SHP77 treated with DMSO at 0.1 percent for 48 hours (cell line): ENCODE measurements at places on chromosomes 7 and 10.

- no peak for DNase-seq
Observed at GRCh38 chr10:78762086-78762630, 306.6 kb upstream of the ZMIZ1 start.

DNA sequence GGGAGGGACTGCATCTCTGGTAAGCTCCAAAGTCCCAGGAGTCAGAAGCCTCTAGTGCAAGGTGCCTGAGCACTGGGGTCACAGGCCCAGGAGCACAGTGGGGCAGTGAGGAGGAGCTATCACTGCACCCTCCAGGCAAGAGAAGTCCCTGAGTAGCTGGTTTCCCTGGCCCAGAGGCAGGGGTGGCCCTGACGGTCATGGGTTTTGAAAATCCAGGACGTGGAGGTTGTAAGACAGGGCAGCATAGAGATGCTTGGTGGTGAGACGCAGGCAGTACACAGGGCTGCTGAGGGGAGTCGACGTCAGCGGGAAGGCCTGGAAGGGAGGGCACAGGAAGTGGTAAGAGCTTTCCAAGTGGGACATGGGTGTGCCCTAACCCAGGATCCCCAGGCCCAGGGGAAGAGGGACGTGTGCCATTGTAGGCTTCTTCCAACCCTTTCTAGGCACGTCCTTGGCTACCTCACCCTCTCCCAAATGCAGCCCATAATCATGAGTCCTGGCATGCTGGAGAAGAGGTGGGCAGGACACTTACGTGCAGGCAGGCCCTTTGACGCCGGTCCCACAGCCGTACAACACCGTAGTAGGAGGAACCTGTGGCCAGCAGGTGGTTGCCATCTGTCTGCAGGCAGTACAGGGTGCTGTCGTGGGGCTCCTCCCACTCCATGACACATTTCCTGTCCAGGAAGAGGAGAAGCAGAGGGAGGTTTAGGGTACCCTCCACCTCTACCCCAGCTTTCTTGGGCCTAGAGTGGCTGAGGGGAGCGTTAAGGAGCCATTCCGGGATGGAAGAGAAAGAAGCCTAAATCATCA is 23.2 kb downstream of the DPCD start:
- DNase-seq, result no peak

DNA sequence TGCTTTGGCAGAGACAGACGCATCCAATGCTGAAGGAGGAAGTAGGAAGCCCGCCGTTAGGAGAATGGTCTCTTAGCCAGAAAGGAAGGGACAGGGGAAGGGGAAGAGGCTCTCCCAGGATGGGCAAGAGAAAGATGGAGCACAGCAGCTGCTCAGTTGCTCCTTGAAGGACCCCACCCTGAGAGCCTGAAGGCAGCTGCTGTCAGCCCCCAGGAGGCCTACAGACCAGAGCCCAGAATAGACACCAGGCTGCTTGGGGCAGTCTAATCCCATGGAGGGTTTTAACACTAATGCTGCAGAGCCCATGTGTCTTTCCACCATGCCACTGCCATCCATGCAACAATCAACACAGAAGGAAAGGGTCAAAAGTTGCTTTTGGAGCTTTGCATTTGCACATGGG is 3.5 kb upstream of the C7orf33 start:
- DNase-seq, result no peak

GRCh38 chr7:151695951-151696541 is 176.4 kb upstream of the RHEB start:
- DNase-seq, result no peak

DNA sequence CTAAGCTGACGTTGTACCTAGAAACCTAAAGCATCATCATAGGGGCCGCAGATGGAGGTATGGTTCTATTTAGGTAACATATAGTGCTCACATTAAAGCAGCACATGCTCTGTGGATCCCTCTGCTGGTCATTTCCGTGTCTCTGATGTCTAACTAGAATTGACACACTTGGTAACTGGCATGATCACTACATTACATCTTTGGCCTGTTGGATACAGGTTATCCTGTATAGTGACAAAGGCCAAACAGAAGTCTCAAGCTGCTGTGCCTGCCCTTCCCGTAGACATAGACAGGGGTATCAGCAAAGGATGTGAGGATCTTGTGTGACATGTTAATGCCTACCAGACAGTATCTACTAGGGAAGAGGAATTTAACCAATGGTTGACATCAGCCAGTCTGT is 51.2 kb downstream of the KIF5B start:
- peak; percentile 52 for DNase-seq

DNA sequence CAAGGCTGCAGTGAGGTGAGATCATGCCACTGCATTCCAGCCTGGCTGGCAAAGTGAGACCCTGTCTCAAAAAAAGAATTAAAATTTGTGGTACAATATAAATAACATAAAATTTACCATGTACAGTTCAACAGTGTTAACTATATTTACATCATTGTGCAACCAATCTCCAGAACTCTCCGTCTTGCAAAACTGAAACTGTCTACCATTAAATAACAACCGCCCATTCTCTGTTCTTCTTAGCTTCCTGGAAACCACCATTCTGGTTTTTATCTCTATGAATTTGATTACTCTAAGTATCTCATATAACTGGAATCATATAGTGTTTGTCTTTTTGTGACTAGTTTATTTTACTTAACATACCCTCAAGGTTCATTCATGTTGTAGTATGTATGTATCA is 167.6 kb downstream of the AUTS2 start:
- no peak for DNase-seq

DNA sequence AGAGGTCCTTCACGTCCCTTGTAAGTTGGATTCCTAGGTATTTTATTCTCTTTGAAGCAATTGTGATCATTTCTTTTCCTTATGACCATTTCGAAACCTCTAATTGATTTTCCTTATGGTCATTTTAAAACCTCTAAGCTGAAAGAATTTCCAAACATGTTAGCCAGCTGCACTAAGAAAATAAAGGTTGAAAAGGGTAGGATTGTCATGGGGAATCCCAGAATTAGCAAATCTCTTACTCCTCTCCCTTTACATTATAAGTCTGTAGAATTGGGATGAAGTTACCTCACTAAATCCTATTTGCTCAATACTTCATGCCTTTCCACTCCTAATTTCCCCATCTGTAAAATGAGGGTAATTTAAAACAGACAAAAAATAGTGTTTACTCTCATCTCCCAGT is 79.5 kb downstream of the FAM185A start:
- no peak for DNase-seq

DNA sequence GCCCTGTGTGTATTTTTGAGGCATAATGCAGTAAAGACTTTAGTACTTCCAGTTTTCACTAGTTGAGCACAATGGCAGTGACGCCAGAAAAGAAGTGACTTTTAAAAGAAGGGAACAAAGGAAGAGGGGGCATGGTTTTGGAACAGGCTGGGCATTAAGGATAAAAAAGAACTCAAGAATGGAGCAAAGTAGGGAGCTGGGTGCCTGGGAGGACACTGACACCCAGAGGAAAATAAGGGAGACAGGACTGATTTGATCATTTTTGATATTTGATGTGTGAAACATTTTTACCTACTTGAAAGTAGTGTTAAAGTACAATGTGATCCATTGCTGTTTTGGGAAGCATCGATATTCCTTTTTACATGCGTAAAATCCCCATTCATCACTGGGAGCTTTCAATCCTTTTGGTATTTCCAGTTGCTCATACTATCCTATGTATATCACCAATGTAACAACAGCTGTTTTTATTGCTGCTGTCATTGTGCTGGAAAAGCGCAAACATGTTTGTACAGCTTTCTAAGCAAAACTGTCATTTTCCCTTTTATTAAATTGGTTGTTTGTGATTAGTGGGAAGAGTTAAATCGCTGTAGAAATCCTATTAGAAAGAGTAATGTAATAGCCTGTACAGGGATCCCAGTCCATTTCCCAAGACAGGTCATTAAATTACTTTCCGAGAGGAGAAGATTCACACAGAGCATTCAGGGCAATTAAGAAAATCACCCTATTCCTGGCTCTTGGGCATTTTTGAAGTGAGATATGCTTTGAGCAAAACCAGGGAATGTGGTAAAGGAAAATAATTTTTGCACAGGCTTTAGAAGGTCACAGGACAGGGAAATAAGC is 85.2 kb downstream of the ADAM12 start:
- DNase-seq, result no peak

GRCh38 chr7:157547102-157547501 is 210.3 kb downstream of the DNAJB6 start:
- no peak for DNase-seq

GRCh38 chr7:135247746-135248471 is 14.3 kb downstream of the STRA8 start:
- DNase-seq, result no peak

DNA sequence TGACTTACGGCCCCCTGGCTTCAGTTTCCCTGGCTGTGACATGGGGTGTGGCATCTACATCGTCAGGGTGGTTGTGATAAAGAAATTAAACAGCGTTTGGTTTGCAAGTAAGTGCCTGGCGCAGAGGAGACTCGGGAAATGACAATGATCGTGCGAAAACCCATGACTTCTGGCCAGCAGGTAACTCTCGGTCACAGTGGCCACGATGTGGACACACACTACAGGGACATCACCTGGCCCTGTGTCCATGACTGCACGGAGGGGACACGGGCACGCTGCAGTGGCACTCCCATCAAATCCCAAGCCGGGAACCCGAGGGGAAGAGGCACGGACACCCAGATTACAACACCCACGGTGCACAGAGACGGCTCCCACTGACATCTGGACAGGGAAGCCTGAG is 28.7 kb downstream of the PAPOLB start:
- no peak for DNase-seq

GRCh38 chr10:27020243-27020642 is 80.1 kb downstream of the ANKRD26 start:
- no peak for DNase-seq

DNA sequence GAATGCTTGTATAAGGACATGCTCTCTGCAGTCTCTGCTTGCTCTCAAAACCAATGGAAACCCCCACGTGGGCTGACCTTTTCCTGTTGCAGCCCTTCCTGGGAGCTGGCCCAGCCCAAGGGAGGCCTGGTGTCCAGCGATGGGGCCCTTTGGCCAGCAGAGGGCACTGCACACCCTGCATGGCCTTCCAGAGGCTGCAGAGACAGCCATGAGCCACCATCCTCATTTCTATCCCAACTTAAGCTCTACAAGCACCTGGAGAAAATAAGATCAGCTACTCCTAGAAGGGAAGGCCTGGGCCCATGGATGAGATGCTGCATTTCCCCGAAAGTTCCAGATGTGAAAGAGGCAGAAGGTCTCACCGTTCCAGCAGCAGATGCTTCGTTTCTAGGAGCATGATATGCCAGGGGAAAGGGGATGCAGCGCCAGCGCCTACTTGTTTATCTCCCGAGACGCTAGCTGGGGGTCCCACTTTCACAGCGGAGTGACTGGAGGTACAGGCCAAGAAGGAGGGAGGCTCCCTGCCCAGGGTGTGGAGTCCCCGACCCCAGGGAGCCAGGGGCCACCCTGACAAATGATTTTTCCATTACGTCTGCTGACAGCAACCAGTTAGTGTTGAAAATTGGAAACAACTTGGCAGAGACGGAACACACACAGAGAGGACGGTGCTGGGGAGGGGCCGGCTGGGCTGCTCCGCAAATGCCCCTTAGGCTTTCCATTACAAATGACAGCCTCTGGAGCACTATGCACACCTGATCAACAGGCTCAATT is 106.4 kb downstream of the ZRANB1 start:
- DNase-seq, result peak; percentile 61

DNA sequence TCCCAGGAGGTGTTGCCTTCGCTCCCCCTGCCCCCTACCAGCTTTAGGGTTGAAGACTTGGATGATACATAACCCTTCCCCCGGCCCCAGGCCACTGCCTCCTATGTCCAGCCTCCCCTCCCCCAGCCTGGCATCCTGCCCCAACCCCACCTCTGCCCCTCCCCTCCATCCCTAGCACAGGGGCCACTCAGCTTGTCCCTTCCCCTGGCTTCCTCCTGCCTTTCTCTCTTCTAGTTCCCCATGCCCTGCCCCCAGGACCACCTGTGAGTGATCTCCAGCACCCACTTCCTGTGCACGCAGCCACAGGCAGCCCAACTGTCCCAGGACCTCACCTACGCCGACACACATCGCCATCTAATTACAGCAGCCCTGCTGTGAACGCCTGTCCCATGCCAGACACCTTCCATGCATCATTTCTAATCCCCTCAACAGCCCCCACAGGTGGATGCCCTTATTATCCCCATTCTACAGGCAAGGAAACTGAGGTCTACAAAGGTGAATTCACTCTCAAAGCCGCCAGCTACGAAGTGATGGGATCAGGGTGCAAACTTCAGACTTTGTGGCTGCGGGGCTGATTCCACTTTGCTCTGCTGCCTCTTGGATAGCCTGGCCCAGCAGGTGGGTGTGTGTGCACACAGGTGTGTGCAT is 82.4 kb upstream of the CHST15 start:
- no peak for DNase-seq
